ENCODE measurements at places on chromosomes 1 and 21.

DNA sequence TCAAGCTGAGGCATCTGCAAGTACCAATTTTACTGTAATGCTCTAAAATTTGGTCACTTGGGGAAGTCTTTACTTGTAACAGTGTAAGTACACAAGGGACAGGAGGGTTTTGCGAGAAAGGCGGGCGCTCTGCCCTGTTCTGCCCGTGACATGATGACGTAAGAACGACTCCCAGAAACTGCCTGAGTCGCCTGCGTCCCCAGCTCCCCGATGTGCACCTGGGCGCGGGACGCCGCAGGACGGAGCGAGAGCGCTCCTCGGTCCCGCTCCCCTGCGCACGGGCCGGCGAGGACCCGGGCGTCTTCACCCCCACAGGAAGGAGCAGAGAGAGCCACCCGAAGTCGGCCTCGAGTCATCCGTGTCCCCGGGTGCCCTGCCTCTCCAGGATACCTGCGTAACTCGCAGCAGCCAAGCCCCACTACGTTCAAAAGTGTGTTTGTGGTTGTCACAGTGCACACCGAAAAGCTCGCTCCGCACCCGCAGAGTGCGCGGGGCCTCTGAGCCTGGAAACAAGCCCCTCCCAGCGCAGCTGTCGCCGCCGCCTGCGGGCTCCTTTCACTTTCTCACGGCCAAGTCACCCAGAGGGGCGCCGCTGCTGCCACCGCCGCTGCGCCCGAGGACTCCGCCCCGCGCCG, 3.3 kb upstream of the ZBTB18 start:
- no peak for DNase-seq

GRCh38 chr1:20454004-20454403, 32.0 kb downstream of the CAMK2N1 start:
- DNase-seq: no peak

DNA sequence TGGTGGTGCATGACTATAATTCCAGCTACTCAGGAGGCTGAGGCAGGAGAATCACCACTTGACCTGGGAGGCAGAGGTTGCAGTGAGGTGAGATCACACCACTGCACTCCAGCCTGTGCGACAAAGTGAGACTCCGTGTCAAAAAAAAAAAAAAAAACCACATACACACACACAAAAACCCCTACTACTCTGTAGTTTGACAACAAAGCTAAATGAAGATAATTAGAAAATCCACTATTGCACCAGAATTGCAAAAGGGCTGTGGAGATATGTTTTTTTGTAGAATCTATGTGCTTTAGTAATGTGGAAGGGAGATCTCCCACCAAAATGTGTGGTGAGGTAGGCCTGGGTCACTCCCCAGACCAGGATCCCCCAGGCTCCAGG, 32.2 kb upstream of the KHDRBS1 start:
- no peak for DNase-seq

GRCh38 chr21:44441581-44442265, 13.6 kb upstream of the LRRC3 start:
- DNase-seq: no peak

GRCh38 chr1:236175642-236176336, 33.5 kb downstream of the GPR137B start:
- no peak for DNase-seq

DNA sequence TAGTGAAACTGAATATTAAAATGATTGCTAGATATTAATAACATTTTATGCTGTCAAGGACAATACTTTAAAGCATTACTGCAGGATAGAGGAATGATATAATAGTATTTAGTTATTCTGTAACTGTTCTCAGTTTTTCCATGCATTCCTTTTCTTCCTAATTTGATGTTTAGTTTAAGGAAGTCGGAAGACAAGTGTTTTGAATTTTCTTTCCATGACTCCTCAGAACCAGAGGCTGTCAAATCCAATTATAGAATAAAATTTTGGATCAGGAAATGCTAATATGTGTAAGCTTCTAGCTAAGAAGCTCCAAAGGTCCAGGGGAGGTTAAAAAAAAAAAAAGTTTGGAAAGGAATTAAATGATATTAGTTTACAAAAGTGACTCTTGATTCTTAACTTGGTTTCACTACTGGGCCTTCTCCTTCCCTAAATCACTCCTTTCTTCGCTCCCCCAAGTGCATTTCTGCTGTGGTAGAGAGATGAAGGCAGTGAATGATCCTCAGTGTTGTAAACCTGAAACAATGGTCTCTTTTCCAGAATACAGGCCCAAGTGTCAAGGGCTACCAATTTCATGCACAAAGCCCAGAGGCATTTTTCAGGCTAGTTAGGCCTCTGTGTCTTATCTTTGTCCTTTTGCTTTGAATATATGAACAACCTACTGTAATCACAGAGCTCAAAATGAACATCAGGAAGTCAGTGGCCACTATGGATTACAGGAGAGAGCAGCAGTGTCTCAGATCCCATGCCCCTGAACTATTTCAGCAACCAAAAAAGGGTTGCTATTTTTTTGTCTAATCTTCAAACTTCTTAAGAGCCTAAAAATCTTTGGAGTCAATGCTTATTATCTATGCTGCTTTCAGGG, 6.2 kb downstream of the ADSS2 start:
- DNase-seq: no peak

DNA sequence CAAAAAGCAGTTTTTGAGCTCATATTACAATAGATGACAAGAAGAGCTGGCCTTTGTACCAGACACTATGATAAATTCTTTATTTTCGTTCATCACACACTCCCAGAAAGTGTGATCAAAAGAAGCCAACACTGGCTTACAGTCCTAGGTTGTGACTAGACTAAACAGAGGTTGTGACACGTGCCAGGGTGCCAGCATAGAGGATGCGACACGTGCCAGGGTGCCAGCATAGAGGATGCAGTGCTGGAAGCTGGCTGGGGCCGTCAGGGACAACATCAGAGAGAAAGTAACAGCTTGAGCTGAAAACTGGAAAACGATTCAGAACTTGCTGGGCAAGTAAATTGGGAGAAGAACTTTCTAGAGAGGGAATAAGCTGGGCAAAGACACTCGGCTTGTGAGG, 2.2 kb downstream of the MTARC1 start:
- no peak for DNase-seq

Measured in H9 (cell line).